ENCODE measurements at places on chromosomes 7 and 10.

GRCh38 chr10:72694476-72695369 lies 2.8 kb downstream of the MCU start:
- no peak for DNase-seq

DNA sequence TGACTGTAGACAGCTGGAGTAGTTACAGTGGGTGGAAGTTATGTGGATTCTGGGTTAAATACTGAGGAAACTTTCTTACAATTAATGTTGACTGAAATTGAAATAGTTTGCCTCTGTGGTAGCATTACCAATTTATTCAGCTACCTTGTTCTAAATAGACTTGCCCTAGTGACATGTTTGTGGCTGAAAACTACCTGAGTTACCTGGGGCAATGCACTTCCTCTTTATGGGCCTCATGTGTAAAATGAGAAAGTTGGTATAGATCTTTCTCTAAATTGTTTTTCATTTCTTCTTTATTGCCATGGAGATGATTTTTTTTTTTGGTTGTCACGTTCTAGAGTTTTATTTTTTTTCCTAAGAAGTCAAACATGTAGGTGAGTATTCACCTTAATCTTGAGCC lies 252.7 kb upstream of the CDC14C start:
- no peak for DNase-seq

DNA sequence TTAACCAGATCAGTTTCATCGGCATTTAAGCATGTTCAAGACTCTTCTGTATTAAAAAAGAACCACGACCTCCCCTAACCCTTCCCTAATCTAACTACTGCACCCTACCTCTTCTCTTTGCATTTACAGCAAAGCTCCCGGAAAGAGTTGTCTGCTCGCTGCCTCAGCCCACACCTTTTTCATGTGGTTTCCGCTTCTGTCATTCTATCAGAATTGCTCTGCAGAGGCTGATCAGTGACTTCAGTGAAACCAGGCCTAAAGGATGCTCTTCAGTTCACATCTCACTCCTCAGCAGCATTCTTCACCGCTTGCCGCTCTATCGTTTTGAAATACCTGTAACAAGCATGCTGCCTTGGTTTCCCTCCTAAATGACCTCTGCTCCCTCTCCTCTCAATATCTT lies 160.9 kb downstream of the SDK1 start:
- peak; percentile 88 for DNase-seq

DNA sequence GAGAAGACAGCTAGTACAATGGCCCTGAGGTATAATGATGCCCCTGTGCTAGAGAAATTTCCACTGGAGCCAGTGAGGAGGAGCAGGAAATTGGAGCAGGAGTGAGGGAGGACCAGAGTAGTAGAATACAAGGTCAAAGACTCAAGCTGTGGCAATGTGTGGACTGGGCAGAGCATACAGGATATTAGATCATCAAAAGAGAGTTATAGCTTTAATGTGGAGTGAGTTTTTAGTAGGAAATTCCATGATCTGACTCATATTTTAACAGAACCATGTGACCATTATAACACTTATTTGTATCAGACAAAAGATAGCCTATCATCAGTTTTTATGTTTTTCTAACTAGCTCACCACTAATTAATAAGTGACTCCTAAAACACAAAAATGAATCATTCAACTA lies 154.1 kb downstream of the DGKB start:
- DNase-seq = no peak

DNA sequence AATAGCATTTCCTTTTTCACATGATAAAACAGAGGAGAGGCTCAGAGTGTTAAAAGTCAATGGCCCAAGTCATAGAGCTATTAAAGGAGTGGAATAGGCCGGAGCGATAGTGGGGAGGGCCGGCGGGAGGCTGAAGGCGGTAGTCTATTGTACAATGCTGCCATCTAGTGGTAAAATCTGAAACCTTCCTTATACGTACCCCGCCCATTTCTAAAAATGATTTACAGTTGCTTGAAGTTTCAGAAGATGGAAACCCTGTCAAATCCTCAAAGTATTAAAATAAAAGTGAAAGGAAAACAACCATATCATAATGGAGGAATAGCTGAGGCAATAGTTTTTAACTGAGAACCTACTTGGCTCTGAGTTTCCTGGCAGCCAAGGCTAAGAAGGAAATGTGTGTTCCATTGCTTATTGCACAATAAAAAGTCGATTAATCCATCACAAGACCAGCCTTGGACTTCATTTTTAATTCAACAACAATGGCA lies 209.1 kb downstream of the CCSER2 start:
- peak; percentile 14 for DNase-seq

DNA sequence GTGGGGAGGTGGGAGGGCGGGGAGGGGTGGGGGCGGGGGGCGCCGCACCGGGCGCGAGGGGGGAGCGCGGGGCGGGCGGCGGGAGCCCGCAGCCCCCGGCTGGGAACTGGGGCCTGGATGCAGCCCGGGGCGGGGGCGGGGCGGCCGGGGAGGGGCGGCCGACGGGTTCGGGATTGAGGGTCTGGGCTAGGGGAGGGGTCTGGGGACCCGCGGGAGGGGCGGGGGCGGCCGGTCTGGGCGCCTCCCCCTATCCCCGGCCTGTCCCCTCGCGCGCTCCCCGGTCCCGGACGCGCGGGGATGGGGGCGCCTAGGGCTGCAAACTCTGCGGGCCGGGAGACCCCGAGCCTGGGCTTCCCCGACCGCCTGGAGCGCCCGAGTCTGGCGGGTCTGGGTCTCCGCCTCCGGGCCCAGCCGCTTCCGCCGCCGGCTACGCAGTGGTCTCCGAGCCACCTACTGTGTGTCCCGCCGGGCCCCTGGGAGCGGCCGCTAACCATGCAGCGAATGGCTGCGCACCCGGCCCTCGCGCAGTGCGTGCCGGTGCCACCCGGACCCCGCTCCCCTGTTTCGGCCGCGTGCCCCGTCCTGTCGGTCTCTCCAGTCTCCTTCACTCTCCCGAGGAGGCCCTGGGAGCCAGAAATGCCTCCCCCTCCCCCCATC lies 375 bp upstream of the FGF8 start:
- DNase-seq = no peak

DNA sequence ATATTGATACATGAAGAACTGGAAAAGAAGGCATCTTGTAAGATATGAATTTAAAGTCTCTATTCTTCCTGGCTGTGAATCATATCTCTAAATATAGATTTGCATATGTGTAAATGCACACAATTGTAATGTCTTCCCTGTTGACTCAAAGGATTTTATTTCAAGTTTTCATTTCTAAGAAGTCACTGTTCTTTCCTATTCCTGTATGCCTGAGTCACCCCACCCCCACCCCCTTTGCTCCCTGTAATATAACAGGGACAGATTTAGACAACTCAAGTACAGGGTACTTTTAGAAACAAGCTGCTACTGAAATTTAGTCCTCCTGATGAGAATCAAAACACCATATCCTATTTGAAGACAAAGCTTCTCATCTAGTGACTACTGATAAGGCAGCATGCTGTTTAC lies 43.0 kb upstream of the HECTD2 start:
- DNase-seq = no peak

- DNase-seq = no peak
These were observed 59.0 kb downstream of the GNA12 start for GRCh38 chr7:2785071-2785500.

DNA sequence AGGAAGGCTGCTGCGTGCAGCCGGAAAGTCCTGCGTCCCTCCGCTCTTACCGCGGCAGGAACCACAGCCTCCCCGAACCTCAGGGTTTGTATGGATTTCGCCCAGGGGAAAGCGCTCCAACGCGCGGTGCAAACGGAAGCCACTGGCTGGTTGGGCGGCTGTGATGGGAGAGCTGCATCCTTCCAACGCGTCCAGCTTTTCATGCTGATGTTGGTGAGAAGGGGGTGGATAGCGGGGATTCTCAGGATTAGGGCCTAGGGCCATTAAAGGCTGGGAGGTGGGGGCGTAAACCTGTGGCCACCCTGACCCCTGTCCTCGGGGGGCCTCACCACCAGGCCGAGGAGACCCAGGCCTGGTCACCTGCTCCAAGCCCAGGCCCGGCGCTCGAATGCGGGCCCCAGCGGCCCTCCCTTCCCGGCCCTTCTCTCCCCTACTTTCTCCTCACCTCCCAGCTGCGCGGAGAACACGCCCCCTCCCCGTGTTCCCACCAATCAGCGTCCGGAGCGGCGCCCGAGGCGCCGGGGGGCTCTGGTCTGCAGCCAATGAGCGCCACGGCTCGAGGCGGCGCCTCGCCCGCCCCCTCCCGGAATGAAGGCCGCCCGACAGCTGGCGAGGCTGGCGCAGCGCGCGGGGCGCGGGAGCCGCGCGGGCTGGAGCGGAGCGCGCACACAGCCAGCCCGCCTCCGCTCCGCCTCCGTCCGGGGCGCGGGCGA lies 458 bp upstream of the NANOS1 start:
- DNase-seq = peak; percentile 61

- no peak for DNase-seq
These were observed 101.9 kb downstream of the WDR37 start for GRCh38 chr10:1158066-1158465.

DNA sequence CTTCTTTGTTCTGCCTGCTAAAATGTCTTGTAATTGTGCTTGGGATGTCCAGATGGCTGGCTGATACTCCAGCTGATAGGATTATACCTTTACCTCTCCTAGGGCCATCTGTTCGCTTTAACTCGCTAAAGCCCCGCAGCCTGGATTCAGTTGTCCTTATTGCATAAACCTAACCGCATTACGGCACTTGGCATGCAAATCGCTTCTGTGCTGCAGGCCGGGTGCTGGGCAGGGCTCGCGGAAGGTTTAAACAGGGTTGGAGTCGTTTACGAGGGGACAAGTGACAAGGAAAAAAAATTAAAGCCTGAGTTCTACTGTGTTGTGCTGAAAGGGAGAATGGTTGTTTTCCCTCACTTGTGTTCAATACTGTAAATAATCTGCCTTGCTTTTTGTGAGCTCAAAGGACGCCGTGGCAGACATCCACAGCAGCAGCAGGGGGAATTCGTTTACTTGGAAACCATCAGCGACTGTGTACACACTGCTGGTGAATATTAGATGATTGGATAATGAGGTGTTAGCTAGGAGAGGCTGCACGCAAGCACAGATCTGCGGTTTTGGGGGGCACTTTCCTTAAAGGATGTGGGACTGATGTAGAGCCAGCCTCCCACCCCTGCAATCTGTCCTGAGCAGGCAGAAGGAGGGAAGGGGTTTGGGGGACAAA lies 93.0 kb downstream of the EBF3 start:
- DNase-seq = no peak

DNA sequence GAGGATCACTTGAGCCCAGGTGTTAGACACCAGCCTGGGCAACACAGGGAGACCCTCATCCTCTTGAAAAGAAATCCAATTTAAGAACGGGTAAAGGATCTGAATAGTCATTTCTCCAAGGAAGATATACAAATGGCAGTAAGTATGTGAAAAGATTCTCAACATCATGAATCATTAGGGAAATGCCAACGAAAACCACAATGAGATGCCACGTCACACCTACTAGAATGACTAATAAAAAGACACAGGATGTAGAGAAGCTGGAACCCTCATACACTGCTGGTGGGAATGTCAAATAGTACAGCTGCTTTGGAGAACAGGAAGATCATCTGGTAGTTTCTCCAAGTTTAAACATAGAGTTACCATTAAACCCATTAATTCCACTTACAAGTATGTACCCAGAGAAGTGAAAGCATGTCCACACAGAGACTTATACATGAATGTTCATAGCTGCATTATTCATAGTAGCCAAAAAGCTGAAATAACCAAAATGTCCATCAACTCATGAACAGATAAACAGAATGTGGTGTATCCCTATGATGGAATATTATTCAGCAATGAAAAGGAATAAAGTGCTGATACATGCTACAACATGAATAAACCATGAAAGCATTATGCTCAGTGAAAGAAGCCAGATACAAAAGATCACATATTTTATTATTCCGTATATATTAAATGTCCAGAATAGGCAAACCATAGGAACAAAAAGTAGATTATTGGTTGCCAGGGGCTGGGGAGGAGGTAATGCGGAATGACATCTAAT lies 13.1 kb upstream of the ZMIZ2 start:
- DNase-seq = peak; percentile 76

DNA sequence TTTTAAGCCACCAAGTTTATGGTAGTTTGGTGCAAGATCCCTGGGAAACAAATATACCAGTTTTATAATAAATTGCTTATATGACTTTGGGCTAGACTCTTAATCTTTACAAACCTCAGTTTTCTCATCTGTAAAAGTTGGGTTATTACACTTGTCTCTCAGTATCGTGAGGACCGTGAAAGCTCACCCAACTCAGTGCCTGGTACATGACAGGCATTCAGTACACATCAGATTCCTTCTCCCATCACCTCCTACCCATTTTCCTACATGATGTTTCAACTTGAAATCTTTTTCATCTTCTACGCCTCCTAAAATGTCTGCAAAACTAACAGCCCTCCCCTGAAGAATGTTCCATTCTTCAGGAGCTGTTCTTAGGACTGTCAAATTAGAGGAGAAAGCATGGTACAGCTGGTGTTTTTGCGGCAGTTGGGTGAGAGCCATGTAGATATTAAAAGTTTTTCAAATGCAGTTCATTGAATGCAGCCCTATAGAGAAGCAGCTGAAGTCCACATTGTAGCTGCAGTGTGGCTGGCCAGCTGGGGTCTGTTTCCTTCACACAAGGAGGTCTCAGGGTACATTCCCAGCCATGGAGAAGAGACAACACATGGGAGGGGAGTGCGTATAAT lies 812.8 kb downstream of the LRMDA start:
- DNase-seq = no peak

DNA sequence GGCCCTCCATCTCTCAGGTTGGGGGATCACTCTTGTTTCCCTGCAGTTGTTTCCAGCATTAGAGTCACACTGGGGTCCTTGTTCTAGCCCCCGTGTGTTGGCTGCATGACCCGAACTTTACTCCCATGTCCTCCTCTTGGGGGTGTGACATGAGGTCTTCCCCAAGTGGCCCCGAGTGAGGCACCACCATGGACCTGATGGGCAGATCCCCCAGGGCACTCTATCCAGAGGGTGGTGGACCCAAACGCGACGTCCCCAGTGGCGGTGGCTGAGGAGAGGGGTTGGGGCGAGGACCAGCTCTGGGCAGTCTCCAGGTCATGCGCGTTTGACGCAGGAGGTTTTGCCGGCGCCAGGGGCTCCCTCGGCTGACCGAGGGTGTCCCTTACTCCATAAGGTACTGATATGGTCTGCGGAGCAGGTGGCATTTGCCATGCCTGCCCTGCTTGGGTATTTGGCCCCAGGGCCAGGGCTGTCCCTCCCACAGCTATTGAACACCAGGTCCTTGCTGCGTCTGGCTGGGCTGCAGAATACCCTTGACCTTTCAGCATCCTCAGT lies 131.9 kb downstream of the LHPP start:
- no peak for DNase-seq

DNA sequence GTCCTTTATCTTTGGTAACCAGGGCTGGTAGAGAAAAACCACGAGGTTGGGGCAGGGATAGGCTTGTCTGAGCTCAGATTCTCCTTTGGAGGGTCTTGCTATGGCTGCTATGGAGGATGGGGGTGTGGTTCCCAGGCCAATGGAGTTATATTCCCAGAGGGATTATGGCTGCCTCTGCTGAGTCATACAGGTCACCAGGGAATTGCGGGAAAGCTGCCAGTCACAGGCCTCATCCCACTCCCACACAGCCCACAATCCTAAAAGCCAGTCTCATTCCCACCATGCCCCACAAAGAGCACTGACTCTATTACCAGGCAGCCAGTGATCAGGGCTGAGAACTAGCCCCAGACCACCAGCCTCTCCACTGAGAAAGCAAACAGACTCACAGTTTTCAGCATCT lies 316.6 kb upstream of the TMEM229A start:
- DNase-seq = no peak

GRCh38 chr10:10878963-10879362 lies 138.7 kb upstream of the CELF2 start:
- DNase-seq = no peak

GRCh38 chr10:5038733-5039132 lies 35.1 kb upstream of the AKR1C2 start:
- no peak for DNase-seq

GRCh38 chr7:585229-585711 lies 65.6 kb upstream of the PDGFA start:
- DNase-seq = peak; percentile 16

- peak; percentile 31 for DNase-seq
These were observed 613 bp downstream of the USP6NL start for GRCh38 chr10:11610826-11611247.

Data from CD4-positive, alpha-beta T cell (primary cell).